ENCODE measurements at places on chromosomes 2 and 18.

DNA sequence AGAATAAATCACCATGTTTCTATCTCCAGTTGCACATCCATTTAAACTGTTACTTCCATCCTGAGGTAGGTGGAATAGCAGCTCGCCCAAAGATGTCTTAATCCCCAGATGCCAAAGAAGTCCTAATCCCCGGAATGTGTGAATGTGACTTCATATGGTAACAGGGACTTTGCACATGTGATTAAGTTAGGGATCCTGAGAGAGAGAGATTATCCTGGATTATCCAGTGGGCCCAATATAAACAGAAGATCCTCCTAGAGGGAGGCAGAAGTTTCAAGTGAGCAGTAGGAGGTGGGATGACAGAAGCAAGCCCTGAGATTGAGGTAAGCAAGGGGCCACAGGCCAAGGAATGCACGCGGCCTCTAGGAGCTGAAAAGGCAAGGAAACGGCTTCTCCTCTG lies 19.8 kb downstream of the CREG2 start:
- no peak for DNase-seq

DNA sequence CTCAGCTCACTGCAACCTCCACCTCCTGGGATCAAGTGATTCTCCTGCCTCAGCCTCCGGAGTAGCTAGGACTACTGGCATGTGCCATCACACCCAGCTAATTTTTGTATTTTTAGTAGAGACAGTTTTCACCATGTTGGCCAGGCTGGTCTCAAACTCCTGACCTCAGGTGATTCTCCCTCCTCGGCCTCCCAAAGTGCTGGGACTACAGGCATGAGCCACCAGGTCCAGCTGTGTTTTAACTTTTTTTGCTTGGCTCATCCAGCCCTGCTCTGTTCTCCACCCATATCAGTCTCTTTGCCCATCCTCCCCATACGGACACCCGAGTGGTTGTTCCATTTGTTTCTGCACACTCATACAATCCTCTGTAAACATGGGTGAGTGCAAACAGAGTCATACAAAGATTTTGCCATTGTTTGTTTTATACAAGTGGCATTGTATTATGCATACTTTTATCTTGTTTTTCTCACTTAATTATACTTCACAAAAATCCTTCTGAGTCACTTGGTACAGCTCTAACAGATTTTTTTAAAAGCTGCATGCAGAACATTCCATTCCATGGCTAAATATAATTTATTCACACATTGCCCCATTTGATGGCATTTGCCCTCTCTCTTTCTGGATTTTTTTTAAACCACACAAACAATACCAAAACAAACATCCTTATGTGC lies 5.3 kb downstream of the APOB start:
- no peak for DNase-seq

DNA sequence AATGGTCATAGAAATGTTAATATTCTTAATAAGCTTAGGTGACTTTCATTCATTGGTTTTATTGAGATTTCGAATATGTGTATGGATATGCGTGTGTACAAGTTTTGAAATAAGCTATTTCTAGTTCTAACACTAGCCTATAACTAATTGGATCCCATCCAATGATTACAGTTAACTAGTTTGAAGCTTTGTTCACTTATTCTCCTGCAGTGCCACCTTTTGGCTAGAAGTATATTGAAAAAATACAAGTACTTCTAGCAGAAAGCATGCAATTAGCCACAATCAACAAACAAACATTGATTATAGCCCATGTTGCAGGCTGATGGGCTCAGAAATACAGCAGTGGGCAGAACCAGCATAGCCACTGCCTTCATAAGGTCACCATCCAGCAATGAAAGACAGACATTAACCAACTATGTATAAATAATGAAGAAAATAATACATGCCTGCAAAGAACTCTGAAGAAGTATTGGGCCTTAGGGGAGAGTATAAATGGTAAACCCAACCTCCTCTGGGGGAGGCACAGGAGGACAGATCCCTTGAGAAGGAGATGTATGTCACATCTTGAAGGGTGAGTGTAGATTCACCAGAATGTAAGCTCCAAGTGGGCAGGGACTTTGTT lies 5.1 kb upstream of the PIEZO2 start:
- DNase-seq = no peak

- no peak for DNase-seq
These were observed 13.4 kb downstream of the DTYMK start for GRCh38 chr2:241673189-241673663.

DNA sequence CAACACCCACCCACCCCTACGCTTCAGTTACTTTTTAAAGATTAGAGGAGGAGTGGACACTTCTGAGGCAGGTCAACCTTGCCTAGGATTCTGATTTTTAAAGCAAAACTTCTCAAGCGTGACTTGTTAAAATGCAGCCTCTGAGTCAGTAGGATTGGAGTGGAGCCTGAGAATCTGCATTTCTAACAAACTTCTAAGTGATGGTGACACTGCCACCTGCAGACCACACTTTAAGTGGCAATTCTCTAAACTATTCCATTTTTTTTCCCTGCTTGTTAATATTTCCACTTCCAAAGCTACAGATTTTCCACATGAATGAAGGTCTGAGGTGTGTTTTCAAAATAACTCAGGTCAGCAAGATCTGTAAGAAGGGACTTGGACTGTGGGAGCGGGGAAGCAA lies 171.1 kb upstream of the CCDC150 start:
- DNase-seq = no peak

- DNase-seq = no peak
These were observed 111.1 kb upstream of the SPOPL start for GRCh38 chr2:138390316-138390945.

GRCh38 chr2:1612391-1613077 lies 131.8 kb downstream of the PXDN start:
- no peak for DNase-seq

- no peak for DNase-seq
These were observed 60.7 kb upstream of the DAPL1 start for GRCh38 chr2:158734442-158734841.

- DNase-seq = no peak
These were observed 66.1 kb downstream of the PTPRM start for GRCh38 chr18:7633171-7633570.

DNA sequence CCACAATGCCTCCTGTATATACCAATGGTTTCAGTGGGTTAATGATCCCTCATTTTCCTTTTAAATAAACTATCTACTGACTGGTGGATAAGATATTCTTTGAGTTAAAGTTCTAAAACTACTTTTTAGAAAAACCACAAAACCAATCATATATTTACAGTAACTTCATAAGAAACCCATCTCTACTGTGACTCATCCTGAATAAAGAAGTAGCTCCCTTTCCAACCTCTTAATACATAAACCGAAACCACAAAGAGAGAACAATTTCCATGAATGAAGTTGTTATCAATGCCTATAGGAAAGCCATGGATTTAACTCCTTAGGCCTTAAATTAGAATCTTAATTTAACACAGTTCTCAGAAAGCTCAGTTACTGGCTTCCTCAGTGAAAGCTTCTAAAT lies 227.0 kb upstream of the SMAD7 start:
- DNase-seq = no peak

DNA sequence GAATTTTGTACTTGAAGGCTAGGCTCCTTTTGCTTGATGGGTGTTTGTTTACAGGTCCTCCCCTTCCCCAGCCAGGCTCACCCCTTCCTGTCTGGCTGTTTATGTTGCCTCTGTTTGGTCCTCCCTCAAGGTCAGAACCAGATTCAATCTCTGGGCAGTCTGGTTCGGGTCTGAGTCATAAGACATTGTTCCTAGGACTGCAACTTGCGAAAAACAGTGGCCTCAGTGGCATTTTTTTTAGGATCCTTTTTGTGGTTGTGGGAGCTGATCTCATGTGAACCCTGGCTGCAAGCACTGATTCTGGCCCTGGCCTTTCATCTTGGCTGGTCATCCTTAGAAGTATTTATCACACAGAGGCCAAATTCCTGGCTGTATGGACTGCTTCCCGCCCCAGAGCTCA lies 370.4 kb downstream of the CLIP4 start:
- DNase-seq = no peak

- no peak for DNase-seq
These were observed 201.5 kb upstream of the PXDN start for GRCh38 chr2:1945819-1946218.

GRCh38 chr18:9608298-9608697 lies 6.1 kb downstream of the PPP4R1 start:
- DNase-seq = no peak

DNA sequence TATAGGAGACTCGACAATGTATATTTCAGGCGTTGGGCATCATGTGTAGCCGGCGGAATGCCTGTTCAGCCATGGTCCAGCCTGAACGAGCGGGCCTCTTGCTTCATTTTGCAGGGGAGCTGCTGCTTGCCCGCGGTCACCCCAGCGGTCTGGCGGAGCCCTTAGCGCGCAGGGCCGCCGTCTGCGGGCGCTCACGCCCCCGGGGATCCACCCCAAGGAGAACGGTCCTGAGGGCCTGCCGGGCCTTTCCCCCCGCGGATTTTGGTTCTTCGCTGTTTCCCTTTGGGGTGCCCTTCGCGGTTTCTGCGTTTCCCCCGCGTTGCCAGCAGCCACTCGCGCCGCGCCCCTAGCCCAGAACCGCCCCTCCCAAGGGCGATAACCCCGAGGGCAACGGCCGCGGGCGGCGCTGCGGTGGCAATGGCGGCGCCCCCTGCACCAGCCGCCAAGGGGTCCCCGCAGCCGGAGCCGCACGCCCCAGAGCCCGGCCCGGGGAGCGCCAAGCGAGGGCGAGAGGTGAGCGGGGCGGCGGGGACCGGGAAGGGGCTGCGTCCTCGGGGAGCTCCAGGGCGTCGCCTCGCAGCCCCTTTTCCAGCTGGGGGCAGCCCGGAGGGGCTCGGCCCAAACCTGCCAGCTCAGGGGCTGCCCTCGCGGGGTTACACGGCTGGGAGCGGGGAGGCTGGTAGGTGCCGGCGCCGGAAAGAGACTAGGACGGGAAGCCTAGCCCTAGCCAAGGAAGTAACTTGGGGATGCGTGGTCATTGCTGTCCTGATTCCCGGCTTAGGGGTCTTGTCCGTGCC lies at the start of gene MFSD2B:
TSS of gene MFSD2B (plus strand) at position 406 of the 797 bp plus-strand sequence. CDS start at position 418, 12 bp downstream.
- no peak for DNase-seq

DNA sequence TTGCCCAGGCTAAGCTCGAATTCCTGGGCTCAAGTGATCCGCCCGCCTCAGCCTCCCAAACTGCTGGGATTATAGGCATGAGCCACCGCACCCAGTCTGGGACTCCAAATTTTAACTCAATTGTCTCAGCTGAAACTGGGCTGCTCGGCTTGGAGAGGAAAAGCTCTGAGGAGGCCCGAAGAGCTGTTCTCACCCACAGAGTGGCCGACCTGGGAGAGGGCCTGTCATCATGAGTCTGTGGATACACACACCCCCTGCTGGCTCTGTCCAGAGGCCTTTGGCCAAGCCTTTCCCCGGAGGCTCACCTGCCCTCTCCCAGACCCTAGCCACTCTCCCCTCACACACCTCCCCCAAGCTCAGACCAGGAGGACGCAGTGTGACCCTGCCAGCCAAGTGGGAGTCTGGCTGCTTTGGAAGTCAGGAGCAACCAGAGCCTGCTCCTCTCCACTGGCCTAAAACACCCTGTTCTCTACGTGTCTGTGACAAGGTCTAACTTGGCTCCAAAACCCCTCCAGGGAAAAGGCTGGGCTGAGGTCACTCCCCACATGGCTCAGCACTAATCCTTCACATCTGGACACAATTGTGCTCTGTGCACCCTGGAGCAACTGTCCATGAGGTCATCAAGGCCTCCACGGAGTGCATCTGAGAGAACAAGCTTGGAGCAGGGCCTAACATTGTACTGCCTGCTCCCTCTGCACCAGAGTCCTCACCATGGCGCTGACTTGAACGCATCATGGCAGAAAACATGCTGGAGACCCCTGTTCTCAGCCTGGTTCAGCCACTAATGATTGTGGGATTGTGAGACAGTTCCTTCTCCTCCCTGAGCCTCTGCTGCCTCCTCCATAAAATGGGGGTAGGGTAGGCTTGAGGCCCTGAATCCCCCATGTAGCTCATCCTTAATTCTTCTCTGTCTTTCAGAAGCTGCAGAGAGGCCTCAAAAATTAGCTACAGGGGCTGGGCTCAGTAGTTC lies 49.9 kb upstream of the RAB6C start:
- DNase-seq = no peak

DNA sequence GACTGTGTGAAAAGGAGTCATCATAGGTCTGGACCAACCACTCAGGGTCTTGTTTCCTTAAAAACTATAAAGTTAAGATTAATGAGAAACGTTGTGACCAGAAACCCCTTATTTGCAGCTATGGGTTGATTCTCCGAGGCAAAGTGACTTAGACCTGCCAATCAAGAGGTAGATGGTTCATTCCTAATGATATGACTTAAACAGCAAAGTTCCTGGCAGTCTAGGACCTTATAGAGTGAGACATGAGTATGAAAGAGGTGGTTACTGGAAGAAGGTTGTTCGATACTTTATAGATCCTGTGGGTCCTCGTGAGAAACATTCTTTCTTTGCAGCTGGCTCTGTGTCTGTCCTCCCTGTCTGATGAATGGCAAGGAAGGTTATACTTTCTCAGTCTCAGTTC lies 8.0 kb downstream of the SFXN5 start:
- DNase-seq = no peak

- DNase-seq = no peak
These were observed 64.6 kb upstream of the TFPI start for GRCh38 chr2:187618813-187619212.
